ENCODE measurements at places on chromosomes 12 and 14. TPM values are rescaled to one million over a fixed set of nuclear protein-coding genes. Genes with fewer than 3 reads are reported as not detected.

Gene GLT8D2
- 2.0 TPM for total RNA-seq

Gene PIANP
- not detected for total RNA-seq

Gene AREL1
- 28.9 TPM for total RNA-seq

Gene GOLGA5
- 25.0 TPM for total RNA-seq

Gene IL22
- not detected for total RNA-seq

Gene NPFF
- not detected for total RNA-seq

Gene TDRD9
- 0.29 TPM for total RNA-seq

Gene ABCC9
- 0.23 TPM for total RNA-seq

Gene BEST3
- total RNA-seq, result 2.2 TPM

Gene ITGB7
- 0.46 TPM for total RNA-seq

All from epithelial cell of proximal tubule (primary cell).